ENCODE measurements at places on chromosomes 3 and 15.
A peak's percentile ranks its signal among the peaks of the same experiment; 100 is the strongest.

- peak; percentile 64 for DNase-seq
Observed at GRCh38 chr3:45134758-45135521, 11.2 kb downstream of the CDCP1 start.

- no peak for DNase-seq
Observed at GRCh38 chr15:40283615-40284300, 894 bp upstream of the ANKRD63 start.

- DNase-seq, result peak; percentile 41
Observed at GRCh38 chr3:120678331-120678947, 3.6 kb downstream of the HGD start.

DNA sequence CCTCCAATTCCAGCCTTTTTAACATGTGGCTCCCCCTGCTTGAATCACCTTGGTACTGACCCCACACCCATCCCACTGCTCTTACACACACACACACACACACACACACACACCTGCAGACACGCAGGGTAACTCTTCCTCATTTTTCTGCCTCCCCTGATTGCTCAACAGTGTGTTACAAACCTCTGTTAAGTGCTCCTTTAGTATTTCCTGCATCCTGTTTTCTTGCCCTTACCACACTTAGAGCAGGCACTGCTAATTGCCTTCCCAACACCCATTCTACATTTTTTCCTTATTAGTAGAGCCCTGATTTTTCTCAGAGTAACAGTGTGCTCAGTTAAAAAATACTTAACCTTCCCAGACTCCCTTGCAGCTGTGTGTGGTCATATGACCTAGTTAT, 184.0 kb downstream of the EBLN2 start:
- no peak for DNase-seq

DNA sequence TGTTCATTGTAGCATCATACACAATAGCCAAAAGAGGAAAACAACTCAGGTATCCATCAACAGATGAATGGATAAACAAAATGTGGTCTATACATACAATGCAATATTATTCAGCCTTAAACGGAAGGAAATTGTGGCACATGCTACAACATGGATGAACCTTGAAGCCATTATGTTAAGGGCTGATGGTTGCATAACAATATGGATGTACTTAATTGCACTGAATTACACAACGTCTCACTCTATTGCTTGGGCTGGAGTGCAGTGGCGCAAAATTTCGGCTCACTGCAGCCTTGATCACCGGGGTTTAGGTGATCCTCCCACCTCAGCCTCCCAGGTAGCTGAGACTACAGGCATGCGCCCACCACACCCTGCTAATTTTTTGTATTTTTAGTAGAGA, 7.0 kb upstream of the TMEM62 start:
- no peak for DNase-seq

- no peak for DNase-seq
Observed at GRCh38 chr3:175748087-175748730, 889.1 kb downstream of the NAALADL2 start.

GRCh38 chr3:140244893-140245292, 309.9 kb downstream of the CLSTN2 start:
- no peak for DNase-seq

- peak; percentile 52 for DNase-seq
Observed at GRCh38 chr3:81910244-81910852, 148.9 kb upstream of the GBE1 start.

- peak; percentile 64 for DNase-seq
Observed at GRCh38 chr3:128547368-128547987, 54.5 kb upstream of the GATA2 start.

DNA sequence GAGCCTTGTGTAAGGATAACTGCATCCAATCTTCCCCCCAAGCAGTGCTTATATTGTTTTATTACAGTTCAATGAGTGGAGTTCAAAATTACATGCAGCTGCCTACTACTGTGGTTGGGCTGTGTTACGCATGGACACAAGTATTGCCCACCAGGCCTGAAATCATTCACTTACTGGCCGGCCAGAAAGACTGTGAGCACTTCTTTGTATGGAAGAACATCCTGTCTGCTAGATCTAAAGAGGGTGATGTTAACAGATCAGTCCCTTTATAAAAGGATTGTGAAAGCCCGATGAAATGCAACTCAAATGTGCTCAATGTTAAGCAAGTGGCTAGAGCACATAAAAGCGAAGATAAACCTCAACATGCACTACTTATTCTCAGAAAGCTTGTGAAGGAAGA, 132.5 kb downstream of the FOXP1 start:
- DNase-seq, result no peak

DNA sequence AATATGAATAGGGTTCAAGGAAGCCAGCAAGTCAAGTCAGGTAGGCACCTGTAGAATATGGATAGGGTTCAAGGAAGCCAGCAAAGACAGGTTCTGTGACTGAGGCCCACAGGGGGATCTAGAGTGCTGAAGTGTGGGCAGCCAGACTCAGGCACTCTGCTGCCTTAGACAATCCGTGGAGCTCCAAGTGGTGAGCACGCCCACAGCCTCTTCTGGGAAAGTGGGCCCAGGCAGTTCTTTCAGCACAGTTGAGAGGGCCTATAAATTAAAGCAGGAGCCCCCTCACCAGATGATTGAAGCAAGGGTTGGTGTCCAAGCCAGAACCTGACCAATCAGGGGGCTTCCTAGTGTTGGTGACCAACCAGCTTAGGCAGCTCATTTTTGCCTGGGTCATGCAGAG, 51.0 kb downstream of the ANP32A start:
- DNase-seq, result no peak

GRCh38 chr15:48823237-48823636, 12.4 kb upstream of the CEP152 start:
- peak; percentile 28 for DNase-seq

DNA sequence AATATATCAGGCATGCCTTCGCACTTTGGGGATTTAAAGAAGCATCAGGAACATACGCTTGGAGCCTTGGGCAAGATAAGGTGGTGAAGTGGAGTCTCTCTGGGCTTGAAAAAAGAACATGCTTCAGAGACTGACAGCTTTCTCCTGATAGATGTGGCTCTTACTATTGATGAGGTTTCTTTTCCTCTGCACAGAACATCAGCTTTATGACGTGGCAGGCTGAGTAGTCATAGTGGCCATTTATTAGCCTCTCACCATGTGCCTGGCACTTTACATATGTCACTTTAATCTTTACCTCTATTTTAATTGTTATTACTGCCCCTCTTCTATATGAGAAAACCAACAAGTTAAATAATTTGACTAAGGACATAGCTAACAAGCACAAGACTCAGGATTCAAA, 19.0 kb upstream of the LRRC58 start:
- no peak for DNase-seq

Measured in GM03348 (cell line).